Vagina (tissue), 2 donors: ENCODE measurements at places on chromosomes 12 and 14.

DNA sequence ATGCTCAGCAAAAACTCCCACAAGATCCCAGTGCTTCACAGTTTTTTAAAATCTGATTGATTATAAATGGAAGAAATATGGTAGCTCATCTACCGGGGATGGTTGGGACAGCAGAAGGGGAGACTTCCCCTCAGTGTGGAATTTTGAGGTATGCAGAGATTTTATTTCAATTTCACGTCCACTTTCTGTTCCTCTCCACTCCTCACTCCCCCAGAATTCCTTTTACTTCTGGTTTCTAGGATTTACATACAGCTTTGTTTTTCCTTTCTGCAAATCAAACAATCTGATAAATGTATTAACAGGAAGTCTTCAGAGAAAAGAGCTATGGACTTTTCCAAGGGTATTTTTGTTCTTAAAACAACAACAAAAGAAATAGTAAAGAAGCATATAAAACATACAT lies 181.5 kb upstream of the ARHGAP5 start:
- no peak for DNase-seq

DNA sequence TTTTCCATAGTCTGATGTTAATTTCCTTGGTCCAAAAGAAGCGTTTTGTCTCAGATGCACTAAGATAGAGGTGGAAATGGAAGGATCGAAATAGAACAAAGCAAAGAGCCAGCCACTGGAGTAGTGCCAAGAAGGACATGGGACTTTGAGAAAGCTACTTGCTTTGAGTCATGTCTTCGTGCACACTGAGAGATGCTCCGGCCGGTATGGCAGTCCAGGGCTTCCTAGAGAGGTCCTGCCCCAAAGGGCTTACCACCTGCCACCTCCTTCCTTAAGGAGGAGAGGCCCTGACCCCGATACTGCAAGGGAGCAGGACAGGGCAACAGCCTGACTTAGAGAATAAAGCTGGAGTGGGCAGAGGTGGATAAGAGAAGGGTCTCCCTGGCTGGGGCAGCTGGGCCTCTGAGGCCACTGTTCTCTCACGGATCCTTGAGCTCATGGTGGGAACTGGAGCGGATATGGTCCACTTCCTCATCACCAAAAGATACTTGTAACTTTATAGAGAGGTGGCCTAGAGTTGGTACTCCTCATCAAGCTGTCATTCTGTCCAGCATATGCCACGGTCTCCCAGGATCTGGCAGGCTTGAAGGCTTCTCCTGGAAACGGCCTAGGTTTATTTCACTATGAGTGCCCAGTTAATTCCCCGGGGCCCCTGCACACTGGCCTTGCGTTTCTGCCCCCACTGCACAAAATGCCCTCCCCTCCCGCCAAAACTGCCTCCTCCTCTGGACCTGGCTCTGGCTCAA lies 57.4 kb downstream of the FOXN3 start:
- DNase-seq = no peak

DNA sequence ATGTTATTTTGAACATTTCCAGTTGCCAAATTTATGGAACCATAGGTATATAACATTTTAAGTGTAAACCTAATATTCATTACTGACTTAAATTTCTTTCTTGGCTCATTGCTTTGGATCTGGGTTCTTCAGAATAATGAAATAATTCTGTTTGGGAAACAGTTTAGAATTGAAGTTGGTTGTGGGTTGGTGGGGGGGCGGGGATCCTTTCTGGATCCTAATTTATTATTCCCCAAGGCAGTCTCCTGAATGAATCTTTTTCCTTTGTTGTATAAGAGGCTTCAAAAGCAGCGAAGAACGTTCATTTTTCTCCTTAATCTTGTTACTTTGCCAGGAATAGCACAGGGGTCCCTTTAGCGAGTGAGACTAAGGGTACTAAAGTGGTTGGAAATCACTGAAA lies 325.5 kb downstream of the FOXG1 start:
- no peak for DNase-seq

GRCh38 chr12:107163413-107163812 lies 70.1 kb upstream of the CRY1 start:
- no peak for DNase-seq

DNA sequence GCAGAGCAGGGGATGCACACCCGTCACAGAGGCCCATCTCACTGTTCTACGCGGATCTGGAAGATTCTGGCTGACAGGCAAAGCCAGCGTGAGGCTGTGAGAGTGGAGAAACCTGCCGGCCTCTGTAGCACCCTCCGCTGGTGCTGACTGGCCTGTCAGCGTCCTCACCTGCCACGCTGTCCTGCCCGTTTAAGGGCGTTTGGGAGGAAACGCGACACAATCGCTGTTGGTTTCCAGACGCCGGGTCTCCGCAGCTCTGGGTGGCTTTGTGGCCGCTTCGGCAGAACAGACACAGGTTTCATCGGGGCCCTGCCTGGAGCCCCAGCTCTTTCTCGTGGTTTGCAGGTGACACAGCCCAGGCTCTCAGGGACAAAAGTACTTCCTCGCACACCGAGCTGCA lies 70.6 kb downstream of the NOC4L start:
- DNase-seq = no peak
